Thymus (tissue), 14 donors: ENCODE measurements at places on chromosomes 1 and 21.

DNA sequence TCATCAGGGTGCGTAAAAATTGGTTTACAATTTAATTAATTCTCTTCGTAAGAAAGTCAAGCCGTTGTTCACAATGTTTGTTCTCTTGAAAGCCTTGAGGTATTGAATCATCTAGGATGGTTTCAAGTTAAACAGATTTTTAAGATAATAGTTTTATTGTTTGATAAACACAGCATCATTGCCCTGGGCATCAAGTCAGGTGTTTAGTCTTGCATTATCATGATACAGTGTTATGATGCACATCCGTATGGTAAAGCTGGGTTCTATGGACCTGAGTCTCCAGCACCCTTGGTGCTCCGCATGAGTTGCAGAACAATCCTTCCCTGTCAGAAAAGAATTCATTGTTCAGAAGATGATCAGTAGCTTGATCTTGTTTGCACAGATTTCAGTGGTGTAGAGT is 359.5 kb downstream of the LMO4 start:
- no peak for DNase-seq

GRCh38 chr21:34692458-34693020 is 23.7 kb downstream of the CLIC6 start:
- DNase-seq, result no peak

GRCh38 chr1:20138346-20138745 is 777 bp upstream of the PLA2G2F start:
- DNase-seq, result no peak

GRCh38 chr1:21189906-21190500 is 13.3 kb upstream of the EIF4G3 start:
- DNase-seq, result no peak

DNA sequence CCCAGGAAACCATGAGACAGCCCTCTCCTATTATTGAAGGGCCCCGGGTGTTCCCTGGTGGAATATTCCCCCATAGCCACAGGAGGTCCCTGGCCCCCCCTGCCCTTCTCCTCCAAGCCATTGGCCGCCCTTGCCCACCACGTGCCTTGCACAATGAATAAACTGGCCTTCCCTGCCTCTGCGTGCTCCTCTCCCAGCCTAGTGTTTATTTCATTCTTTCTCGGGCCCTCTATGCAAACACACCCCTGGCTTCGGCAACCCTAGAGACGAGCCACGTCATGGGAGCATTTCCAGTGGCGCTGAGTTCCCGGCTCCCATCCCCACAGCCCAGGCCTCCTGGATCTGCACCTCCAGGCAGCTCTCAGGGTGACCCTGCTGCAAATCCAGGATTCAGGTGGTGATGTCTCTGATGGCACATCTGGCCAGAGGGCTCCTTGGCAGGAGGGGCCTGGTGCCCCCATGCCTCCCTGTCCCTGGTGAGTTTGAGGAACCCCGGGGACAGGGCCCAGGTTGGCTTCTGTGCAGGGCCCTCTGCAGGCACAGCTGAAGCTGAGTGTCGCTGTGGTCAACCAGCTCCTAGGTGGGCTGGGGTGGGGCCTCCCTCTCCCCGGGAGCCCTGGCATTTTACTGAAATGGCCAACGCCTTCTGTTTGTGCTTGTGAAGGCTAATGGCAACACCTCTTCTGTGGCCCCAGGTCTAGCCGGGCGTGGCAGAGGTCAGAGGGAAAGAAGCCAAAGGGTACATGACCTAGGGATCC is 6.2 kb downstream of the KRTAP10-12 start:
- no peak for DNase-seq

GRCh38 chr1:85093644-85094043 is 45.3 kb upstream of the MCOLN3 start:
- DNase-seq, result no peak

DNA sequence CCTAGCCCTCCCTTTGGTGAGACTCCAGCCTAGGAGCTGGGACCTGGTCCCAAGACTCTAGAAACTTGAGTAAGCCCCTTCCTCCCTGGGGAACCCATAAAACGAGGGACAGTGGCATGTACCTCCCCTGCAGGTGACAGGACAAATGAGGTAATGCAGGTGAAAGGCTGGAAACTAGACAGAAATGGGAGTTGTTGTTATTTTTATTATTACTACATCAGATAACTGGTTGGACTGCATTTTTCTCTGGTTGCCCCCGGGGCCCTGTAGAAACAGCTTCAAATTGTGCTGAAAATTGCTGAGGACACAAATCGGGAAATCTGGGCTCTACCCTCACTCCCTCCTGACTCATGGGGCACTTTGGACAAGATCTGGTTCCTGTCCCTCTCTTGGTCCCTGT is 132.3 kb upstream of the WNT4 start:
- no peak for DNase-seq

DNA sequence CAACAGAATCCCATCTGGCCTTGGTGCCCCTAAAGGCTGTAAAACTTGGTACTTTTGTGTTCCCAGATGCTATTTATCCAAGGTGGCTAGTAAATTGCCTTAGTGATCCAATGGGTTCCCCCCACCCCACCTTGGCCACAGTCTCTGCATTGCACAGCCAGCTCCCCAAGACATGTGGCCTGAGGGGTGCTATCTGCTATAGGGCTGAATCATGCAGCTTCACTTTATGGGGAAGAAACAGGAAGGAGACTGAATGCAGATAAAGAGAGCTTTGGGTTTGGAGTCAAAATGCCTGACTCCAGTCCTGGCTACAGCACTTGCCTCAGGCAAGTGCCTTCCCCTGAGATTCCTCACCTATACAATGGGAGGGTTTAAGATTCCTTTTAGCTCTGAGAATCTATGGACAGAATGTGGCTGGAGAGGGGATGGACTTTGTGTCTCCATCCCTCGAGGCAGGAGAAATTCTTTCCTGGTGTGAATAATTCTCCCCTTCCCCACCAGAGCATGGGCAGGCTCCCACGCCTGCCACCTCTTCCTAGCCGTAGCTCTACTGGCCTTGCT is 6.5 kb downstream of the RHEX start:
- DNase-seq, result no peak

- no peak for DNase-seq
These were observed 8.0 kb downstream of the BATF3 start for GRCh38 chr1:212691561-212692071.

- DNase-seq, result no peak
These were observed 30.9 kb downstream of the FMO1 start for GRCh38 chr1:171279234-171279633.

- DNase-seq, result peak; percentile 65
These were observed 199.4 kb upstream of the EDN2 start for GRCh38 chr1:41683681-41684500.

- DNase-seq, result no peak
These were observed 88.0 kb upstream of the PBX1 start for GRCh38 chr1:164470996-164471395.

- DNase-seq, result no peak
These were observed 98.4 kb downstream of the TTLL7 start for GRCh38 chr1:83900524-83900923.

DNA sequence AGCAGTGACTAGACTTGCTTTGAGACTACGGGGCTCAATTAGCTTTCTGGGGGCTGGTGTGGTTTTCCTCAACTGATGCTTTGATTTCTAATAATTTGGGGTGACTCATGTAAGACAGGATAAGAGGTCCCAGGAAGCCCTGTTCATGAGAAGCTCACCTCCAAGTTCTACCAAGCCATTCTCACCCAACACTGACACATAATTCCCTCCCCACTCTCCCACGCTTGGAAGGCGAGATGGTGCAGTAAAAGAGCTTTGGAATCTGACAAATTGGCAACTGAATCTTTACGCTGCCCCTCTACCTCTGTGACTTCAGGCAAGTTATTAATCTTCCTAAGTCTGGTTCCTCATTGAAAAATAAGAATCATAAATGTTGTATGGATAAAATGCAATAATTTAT is 299.1 kb upstream of the DUSP10 start:
- DNase-seq, result no peak

GRCh38 chr1:119687434-119688079 is 24.2 kb upstream of the PHGDH start:
- no peak for DNase-seq

DNA sequence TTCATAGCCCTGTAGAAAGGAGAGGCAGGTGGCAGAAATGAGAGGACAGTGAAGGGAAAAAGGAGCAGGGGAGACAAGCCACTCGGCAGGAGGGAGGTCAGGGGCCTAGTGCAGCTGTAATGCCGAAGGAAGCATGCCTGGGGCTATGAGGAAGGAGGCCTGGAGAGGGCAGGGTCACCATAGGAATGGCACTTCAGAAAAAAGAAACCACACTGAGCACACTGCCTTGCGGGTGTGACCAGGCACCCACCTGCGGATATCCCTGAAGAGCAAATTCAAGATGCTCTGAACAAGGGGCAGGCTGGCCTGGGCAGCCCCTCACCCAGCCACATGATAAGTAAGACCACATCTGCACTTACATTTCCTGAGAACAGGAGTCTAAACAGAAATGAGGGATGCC is 104.7 kb downstream of the JAK1 start:
- DNase-seq, result no peak

- DNase-seq, result no peak
These were observed 57.9 kb upstream of the ADARB1 start for GRCh38 chr21:45016406-45017038.

- DNase-seq, result no peak
These were observed 25.1 kb upstream of the TINAGL1 start for GRCh38 chr1:31551208-31551607.

GRCh38 chr1:35187816-35188342 is 5.1 kb downstream of the SFPQ start:
- no peak for DNase-seq

- no peak for DNase-seq
These were observed at the start of gene SLC2A5 for GRCh38 chr1:9069326-9070100. TSS of gene SLC2A5 (minus strand) at chr1:9069635. CDS start at chr1:9069536, 99 bp downstream.

- DNase-seq, result no peak
These were observed 35.5 kb downstream of the PLA2G4A start for GRCh38 chr1:186864296-186864695.

- DNase-seq, result no peak
These were observed 13.1 kb upstream of the HEYL start for GRCh38 chr1:39652554-39652953.

DNA sequence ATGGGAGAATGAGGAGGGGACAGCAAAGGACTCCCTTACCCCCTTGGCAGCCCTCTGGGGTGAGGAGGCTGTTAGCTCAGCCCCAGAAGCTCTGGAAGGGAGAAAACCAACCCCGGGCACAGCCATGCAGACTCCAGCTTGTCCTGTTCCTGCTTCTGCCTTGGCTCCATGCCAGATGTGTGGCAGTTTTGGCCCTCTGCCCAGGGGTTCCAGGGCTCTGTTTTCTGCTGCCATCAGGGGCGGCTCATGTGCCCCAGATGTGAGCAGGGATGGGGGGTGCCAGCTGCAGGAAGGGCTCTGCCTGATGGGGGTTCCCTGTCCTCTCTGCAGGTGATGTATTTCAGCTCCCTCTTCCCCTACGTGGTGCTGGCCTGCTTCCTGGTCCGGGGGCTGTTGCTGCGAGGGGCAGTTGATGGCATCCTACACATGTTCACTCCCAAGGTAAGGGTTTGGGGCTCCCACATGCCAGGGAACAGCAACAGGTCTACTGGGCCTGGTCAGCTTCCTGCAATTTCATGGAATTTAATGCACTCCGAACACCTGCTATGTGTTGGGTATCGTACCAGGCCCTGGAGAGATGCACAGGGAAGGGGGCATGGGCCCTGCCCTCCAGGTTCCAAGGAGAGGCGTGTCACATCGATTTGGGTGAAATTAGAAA is 26.1 kb downstream of the SLC6A17 start:
- no peak for DNase-seq

- no peak for DNase-seq
These were observed 3.2 kb downstream of the S1PR1 start for GRCh38 chr1:101240041-101240430.

GRCh38 chr1:205927676-205928075 is 15.6 kb downstream of the SLC26A9 start:
- no peak for DNase-seq

DNA sequence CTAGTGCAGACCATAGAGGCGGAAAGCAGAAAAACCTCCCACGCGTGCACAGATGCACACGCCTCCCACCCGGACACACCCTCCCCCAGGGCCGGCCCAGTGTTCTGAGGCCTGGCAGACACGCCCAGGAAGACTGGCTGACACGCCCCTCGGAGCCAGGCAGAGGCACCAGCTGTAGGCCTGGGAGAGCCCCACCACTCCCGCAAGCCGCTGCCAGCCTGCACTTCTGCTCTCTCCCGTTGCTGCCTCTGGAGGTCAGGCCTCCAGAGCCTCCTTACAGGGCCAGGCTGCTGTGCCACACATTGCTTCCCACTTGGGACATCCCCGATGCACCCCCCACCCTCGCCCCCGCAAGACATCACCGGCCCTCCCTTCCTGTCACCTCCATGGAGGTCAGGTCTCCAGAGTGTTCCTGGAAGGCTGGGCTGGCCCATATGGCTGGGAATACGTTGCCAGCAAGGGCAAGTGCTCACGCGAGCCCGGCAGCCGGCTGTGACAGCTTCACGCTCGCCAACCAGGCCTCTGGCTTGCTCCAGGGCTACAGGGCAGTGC is 40.4 kb downstream of the CASZ1 start:
- peak; percentile 27 for DNase-seq

DNA sequence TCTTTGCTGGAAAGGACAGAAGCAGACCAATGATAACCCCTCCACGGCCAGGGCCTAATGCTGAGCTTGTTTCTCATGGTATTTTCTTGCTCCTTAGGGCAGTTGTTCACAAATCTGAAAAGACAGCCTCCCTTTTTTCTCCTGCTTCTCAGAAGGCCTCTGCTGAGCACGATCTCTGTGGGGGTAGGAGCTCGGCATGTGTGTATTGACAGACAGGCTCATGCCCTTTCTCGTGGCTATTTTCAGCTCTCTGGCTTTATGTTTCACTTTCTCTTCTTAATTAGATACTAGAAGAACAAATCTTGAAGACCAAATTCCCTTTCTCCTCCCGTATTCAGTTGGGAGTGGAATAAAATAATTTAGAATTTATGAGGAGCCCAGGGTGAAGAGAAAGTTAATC is 768 bp upstream of the RIIAD1 start:
- DNase-seq, result no peak

DNA sequence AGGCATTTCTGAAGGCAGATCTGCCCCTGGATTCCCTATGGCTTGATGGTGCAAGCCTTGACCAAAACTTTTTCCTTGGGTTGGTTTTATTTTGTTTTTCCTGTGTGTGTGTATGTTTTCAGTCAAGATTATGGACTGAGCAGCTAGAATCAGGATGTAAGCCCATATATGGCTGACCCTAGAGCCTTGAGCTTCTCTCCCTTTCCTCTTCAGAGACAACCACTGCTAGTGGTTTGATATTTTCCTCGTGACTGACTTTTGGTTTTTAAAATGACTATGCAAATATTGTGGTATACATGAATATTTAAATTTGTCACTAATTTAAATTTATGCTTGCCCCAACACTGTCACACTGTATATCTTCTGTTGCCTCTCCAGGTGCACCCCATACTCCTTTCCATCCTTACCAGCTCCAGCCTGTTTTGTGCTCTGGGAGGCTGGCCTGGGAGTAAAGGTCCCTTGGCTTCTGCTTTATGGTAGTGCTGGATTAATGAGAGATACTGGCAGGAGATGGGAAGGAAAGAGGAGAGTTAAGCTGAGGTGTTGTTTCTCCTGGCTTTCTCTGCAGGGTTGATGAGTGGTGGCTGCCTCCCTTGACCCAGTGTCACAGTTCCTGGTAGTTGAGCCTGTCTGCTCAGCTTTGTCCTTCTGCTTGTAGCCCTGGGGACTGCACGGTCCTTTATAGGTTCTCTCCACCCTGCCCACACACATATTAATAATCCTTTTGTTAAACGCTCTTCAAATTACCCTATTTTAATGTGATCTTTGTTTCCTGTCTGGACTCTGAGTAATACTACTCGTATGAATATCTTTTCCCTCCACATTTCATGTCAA is 44.4 kb downstream of the RWDD3 start:
- no peak for DNase-seq
